Osteoblast (primary cell): ENCODE measurements at places on chromosomes 7 and 10.

GRCh38 chr10:75350791-75351190 is 50.8 kb downstream of the ZNF503 start:
- DNase-seq: peak; percentile 89
- H3K4me1 ChIP-seq: no peaks in the 10 kb centered on the region
- no peak overlapping the region for H3K4me3 ChIP-seq
- peaks cover 6% of the 10 kb centered on the region for H3K27me3 ChIP-seq
- H3K36me3 ChIP-seq: no peaks in the 10 kb centered on the region

DNA sequence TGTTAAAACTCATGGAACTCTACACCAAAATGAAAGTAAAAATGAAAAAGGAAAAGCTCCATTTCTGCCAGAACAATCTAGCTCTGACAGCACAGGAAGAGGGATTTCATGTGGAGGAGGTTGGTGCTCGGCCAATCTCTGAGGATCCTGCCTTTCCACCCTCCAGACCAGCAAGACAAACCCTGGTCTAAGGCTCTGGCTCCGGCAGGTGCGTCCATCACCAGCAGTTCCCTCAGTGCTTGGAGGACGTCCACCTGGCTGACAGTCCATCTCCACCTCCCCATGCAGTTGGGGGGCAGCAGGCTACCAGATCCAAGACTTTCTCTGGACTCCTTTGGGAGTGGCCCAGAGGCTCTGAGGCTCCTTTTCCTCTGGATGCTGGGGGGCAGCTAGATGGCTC is 25.0 kb upstream of the LOXL4 start:
- no peak for DNase-seq

- no peaks in the 10 kb centered on the region for H3K27me3 ChIP-seq
- H3K4me1 ChIP-seq: peaks cover 8% of the 10 kb centered on the region
- no peaks in the 10 kb centered on the region for H3K36me3 ChIP-seq
Observed at GRCh38 chr10:89183571-89183970, 23.5 kb downstream of the CH25H start.

DNA sequence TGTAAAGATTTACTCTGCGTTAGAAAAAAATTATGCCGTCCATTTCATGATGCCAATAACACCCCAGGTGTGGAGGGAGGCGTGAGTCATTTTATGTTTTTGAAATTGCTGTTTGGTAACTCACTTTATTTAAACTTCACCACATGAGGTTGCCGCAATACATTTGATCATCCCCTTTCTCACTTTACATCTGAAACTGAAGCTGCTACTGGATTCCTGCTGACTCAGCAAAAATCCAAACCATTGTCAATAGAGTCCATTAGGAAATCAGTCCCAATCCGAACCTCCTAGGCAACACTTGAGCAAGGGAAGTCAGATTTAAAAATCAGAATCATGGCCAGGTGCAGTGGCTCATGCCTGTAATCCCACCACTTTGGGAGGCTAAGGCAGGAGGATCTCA is 136.6 kb upstream of the SVIL start:
- H3K36me3 ChIP-seq: no peaks in the 10 kb centered on the region
- no peaks in the 10 kb centered on the region for H3K4me1 ChIP-seq

GRCh38 chr10:102775935-102776669 is 32.4 kb downstream of the WBP1L start:
- peak; percentile 60 for DNase-seq
- H3K4me1 ChIP-seq: peaks cover 84% of the 10 kb centered on the region
- no peaks in the 10 kb centered on the region for H3K36me3 ChIP-seq
- H3K27ac ChIP-seq: peak overlapping the region; percentile 99
- H3K4me3 ChIP-seq: peak overlapping the region; percentile 73

DNA sequence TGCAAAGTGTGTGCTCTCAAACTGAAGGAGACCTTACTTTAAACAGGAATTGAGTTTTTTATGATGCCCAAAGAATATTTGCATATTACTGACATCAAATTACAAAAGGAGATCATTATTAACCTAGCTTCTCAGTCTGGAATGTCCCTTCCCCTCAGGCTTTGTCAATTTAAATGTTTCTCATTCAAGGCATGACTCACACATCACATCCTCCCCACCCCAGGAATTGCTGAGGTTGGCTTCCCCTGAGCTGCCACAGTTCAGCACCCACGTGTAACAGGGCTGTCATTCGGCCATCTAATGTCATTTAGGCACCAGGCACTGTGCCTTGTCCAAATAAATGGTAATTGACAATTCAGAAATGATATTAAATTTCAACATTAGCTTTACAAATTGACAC is 305.9 kb upstream of the MGMT start:
- no peaks in the 10 kb centered on the region for H3K4me1 ChIP-seq
- H3K36me3 ChIP-seq: no peaks in the 10 kb centered on the region
- no peak for DNase-seq

- H3K27ac ChIP-seq: no peak overlapping the region
- H3K4me1 ChIP-seq: peaks cover 3% of the 10 kb centered on the region
- peak overlapping the region; percentile 47 for H3K4me3 ChIP-seq
- DNase-seq: peak; percentile 92
- peaks cover 35% of the 10 kb centered on the region for H3K27me3 ChIP-seq
Observed at GRCh38 chr10:121596689-121597503, 1.3 kb downstream of the FGFR2 start.

DNA sequence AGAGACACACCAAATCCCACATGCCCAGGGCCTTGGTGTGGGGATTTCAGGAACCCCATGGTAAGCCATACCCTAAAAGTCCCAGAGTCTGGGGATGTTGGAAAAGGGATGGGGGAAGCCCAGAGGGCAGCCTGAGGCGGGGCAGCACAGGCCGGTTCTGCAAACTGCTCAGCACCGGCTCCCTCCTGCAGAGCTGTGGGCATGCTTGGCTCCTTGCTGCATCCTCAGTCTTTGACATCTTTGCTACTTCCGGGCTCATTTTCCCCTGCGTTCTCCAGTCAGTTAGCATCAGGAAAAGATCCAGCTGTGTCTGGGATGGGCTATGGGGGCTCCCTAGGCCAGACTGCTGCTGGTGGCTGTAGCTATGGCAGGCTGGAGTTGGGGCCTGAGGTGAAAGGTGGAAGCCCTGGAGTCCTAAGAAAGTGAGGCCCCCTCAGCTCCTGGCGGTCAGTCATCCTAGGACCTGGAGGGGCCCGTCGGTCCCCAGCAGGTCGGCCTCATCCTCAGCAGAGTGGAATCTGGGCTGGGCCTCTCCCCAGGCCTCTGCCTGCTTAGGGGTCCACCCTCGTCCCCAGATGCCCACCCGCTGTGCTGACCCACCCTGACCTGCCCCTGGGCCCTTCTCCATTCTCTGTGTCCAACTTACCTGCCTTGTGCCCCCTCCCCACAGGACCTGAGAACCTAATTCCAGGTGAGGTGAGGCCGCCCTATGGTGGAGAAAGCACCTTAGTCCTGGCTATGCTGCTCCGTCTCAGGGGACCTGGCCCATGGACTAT is 9.3 kb downstream of the TBATA start:
- H3K4me3 ChIP-seq: no peak overlapping the region
- no peaks in the 10 kb centered on the region for H3K4me1 ChIP-seq
- DNase-seq: peak; percentile 86
- H3K27me3 ChIP-seq: no peaks in the 10 kb centered on the region
- H3K36me3 ChIP-seq: no peaks in the 10 kb centered on the region

- no peaks in the 10 kb centered on the region for H3K36me3 ChIP-seq
- H3K4me3 ChIP-seq: no peak overlapping the region
- H3K4me1 ChIP-seq: no peaks in the 10 kb centered on the region
Observed at GRCh38 chr10:88676283-88677060, 12.2 kb downstream of the LIPF start.

DNA sequence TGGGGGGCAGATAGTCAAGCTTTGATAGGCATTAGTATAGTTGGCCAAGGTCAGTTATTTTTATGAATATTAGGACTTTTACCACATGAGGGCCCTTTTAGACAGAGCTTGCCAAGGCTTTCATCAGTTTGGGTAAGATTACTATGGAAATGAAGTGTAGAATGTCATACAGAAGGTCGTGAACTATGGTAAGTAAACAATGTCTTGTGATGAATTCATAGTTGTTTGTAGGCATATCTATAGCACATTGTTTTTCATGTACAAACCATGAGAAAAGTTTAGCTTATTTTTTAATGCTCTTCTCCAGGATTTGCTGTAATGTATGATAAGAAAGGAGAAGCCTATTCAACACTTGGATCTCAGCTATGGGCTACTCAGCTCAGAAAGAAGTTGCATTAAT is 4.3 kb downstream of the OR2A2 start:
- no peaks in the 10 kb centered on the region for H3K4me1 ChIP-seq
- no peak for DNase-seq
- H3K36me3 ChIP-seq: no peaks in the 10 kb centered on the region
- H3K27ac ChIP-seq: no peak overlapping the region

- H3K4me1 ChIP-seq: no peaks in the 10 kb centered on the region
- no peak for DNase-seq
- peaks cover 31% of the 10 kb centered on the region for H3K27me3 ChIP-seq
- H3K4me3 ChIP-seq: no peak overlapping the region
Observed at GRCh38 chr10:89810908-89811525, 109.6 kb downstream of the KIF20B start.

DNA sequence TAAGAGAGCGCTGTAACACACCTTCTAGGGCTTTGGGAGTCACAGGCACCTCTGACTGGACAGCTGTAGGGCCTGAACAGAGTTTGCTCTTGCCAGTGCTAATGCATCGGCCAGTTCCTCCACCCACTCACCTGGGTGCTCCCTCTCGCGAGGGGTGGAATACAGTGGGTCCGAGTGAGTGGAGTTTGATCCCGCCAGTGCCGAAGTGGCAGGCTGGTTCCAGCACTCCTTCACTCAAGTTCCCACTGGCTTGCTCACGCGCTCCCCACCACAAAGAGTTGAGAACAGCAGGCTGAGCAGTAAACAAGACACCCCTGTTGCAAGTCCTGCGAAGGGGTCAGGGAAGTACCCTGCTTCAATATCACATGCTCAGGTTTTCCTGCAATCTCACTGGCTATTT is 91.8 kb downstream of the SNX13 start:
- peaks cover 9% of the 10 kb centered on the region for H3K4me1 ChIP-seq
- H3K36me3 ChIP-seq: peaks cover 3% of the 10 kb centered on the region
- DNase-seq: no peak
- no peak overlapping the region for H3K27ac ChIP-seq
- no peaks in the 10 kb centered on the region for H3K27me3 ChIP-seq
- H3K4me3 ChIP-seq: no peak overlapping the region

DNA sequence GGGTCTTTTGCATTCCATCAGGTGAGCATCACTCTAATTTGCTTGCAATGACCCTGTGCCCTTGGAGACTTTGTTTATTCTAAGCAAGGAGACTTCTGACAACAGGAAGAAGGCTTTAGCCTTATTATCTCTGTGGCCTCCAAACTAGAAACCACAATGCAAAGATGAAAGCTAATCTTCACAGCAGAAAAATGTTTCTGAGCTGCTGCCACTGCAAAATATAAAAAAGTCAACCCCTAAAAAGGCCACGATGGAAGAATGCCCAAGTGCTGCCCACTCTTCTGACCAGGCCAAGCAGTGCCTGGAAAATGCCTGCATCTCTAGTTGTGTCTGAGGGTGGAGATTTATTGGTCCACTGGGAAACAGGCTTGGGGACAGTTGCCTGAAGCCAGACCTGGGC is 299.9 kb downstream of the C7orf25 start:
- H3K27me3 ChIP-seq: no peaks in the 10 kb centered on the region
- H3K36me3 ChIP-seq: no peaks in the 10 kb centered on the region
- H3K4me3 ChIP-seq: no peak overlapping the region
- H3K27ac ChIP-seq: no peak overlapping the region
- H3K4me1 ChIP-seq: peaks cover 13% of the 10 kb centered on the region
- DNase-seq: peak; percentile 45

- no peaks in the 10 kb centered on the region for H3K36me3 ChIP-seq
- H3K27ac ChIP-seq: no peak overlapping the region
- H3K4me1 ChIP-seq: no peaks in the 10 kb centered on the region
- no peak overlapping the region for H3K4me3 ChIP-seq
Observed at GRCh38 chr10:66564287-66564686, 361.5 kb upstream of the LRRTM3 start.

DNA sequence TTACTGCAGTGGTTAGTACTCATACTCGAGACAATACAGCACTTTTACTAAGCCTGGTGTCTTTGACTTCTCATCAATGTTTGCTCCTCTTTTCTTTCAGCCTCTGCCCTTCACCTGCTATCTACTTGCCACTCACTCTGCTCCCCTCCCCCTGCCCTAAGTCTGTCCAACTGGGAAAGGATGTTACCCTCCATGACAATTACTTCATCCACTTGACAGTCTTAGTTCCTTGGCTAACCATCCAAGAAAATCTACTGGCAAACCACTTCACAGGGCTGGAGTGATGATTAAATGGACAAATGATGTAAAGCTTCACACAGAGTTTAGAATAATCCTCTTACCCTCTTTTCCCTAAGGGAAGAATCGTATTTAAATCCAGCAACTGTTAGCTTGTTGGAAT is 8.2 kb upstream of the DLD start:
- H3K27ac ChIP-seq: no peak overlapping the region
- DNase-seq: no peak
- H3K36me3 ChIP-seq: no peaks in the 10 kb centered on the region
- H3K27me3 ChIP-seq: peaks cover 27% of the 10 kb centered on the region
- H3K4me1 ChIP-seq: no peaks in the 10 kb centered on the region

- no peaks in the 10 kb centered on the region for H3K36me3 ChIP-seq
- H3K27ac ChIP-seq: no peak overlapping the region
- H3K4me1 ChIP-seq: no peaks in the 10 kb centered on the region
- no peak overlapping the region for H3K4me3 ChIP-seq
- H3K27me3 ChIP-seq: no peaks in the 10 kb centered on the region
Observed at GRCh38 chr7:48011951-48012350, 17.0 kb downstream of the SUN3 start.

DNA sequence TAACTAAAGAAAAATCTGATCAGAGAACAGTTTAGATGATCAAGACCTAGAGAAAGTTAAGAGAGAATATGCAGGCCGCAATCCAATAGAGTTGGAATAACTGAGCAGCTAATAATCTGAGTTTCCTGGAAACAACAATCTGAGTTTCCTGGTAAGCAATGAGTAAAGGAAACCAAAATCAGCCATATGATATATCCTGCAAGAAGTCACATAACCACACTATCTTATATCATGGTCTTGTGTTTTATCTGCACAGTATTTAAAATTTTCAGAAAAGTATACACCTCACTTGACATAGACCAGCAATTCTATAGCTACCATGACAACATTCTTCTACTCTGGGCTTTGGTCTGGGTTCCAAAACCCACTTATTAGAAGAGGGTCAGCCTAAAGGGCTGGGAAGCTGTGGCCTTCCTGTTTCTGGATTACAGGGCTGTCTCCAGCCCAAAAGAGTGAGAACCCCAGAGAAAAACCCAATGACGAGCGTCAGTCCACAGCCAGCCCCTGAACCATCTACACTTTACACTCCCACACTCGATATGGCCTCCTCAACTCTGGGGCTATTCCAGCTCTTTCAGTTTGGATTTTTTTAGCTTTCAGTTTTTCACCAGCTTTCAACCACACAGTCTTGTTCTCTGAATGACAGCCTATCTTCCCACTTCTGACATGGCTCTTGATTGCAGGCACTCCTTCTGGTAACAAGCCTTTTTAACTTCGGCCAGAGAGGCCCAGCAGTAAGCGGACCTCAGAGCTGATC is 110.4 kb downstream of the GLI3 start:
- no peaks in the 10 kb centered on the region for H3K27me3 ChIP-seq
- no peak overlapping the region for H3K4me3 ChIP-seq
- DNase-seq: no peak

GRCh38 chr7:139389774-139390173 is 30.1 kb downstream of the LUC7L2 start:
- no peak overlapping the region for H3K27ac ChIP-seq
- DNase-seq: no peak
- H3K36me3 ChIP-seq: peaks cover 19% of the 10 kb centered on the region
- no peaks in the 10 kb centered on the region for H3K27me3 ChIP-seq
- no peak overlapping the region for H3K4me3 ChIP-seq

GRCh38 chr10:78597796-78598555 is 470.8 kb upstream of the ZMIZ1 start:
- H3K36me3 ChIP-seq: no peaks in the 10 kb centered on the region
- H3K4me3 ChIP-seq: no peak overlapping the region
- H3K27me3 ChIP-seq: peaks cover 31% of the 10 kb centered on the region
- DNase-seq: no peak
- H3K4me1 ChIP-seq: no peaks in the 10 kb centered on the region
